ENCODE measurements at places on chromosomes 6 and 20.

GRCh38 chr6:36367743-36368142, 19.7 kb downstream of the ETV7 start:
- DNase-seq = no peak

- DNase-seq = no peak
These were observed 305.6 kb downstream of the THBS2 start for GRCh38 chr6:168948002-168948401.

DNA sequence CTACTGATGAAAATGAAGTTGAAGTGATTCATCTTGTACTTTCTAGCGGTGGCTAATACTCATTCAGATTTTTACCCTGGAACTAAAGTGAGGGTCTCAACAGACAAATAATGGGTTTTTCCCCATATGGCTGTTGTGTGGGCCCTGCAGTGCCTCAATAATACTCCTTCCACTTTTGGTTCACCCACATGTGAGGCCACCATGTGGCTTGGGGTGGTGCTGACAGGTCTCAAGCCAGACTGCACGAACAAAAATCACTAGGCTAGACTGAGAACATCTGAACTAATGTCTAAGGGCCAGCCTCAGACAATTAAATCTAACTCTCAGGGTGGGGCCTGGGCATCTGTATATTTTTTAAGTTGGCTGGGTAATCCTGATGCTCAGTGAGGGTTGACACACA, 7.9 kb upstream of the COL12A1 start:
- no peak for DNase-seq

DNA sequence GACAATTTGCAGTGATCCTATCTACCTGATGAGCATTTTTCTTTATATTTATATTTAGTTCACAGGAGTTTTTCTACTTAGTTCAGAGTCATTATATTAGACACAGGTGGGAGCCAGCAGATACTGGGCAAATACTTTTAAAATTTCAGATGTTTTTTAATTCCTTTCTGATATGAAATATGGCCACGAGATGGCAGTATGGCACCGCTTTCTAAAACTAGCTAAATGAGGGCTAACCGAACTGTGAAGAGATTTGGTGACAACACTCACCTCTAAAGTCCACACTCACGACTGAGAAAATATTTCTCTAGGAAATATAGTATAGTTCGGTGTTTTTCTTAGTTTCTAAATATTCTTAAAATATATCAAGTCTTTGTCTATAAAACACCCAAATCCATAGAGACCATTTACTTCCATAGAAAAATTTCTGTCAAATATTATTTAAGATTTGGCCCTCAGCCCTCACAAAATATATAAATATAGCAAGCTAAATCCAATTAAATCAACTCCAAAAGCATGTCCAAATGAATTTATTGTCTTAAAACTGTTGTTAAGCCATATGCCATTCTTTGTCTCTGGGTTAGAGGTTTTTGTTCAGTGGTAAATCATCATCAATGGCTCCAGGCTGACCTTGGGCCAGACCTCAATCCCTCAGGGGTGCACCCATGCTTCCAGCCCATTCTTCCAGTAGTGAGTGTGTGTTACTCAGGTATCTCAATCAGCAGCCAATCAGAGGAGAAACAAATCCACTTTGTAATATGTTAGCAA, 63.6 kb downstream of the HUS1B start:
- DNase-seq = peak; percentile 58

DNA sequence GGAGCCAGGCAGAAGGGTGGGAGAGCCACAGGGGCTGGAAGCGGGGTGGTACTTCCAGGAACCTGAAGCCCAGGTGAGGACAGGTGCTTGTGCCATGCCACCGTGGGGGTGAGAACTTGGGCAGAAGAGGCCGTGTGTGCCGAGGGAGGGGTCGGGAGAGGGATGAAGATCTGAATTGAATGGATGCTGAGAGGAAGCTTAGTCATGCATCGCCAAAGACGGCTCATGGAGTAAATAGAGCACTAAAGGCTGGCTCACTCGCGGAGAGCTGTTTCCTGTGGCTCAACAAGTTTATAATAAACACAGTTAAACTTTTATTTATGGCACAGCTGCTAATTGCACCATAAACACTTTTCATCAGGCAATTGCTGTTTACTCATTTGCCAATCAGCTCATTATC, 21.7 kb upstream of the MYT1 start:
- DNase-seq = no peak

DNA sequence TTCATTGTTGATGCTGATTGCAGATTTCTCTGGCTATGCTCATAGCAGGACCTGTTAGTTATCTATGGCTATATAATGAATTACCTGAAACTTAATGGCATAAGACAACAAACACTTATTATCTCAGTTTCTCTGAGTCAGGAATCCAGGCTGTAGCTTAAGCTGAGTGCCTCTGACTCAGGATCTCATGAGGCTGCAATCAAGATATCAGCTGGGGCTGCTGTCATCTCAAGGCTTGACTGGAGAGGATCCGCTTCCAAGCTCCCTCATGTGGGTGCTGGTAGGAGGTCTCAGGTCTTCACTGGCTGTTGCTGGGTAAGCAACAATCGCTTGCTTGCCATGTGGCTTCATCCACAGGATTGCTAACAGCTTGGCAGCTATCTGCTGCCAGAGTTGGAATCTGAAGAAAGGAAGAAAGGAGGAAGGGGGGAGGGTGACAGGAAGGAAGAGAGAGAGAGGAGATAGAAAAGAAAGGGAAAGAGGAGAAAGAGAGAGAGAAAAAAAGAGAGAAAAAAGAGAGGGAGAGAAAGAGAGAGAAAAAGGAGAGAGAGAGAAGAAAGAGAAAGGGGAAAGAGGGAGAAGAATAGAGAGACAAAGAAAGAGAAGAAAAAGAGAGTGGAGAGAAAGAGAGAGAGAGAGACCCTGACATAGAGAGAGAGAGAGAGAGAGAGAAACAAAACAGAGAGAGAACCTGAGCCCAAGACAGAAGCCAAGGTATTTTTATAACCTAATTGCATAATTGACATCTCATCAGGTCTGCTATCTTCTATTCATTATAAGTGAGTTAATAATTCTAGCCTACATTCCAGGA, 579.0 kb upstream of the BTBD3 start:
- DNase-seq = no peak
